Bone marrow (tissue), 2 donors: ENCODE measurements at places on chromosomes 1 and 21.

DNA sequence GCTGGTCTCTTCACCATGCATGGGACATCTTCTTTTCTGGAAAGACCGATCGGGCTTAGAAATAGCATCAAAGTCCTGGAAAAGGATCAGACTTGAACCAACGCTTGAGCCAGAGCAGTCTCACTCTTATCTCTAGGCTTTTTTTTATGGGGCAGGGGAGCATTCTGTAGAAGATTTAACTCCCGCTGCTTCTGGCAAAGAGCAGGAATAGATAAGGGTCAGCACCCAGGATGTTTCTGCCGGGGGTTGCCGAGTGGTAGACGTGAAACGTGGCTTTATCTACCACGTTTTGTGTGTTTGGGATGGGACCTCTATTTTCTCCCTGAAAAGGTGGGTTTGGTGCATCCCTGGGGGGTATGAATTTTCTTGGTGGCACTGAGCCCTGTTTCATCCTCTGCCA, 18.8 kb downstream of the SPSB1 start:
- no peak for DNase-seq

- no peak for DNase-seq
These were observed 990 bp downstream of the VWA5B1 start for GRCh38 chr1:20291645-20292084.

GRCh38 chr1:183932412-183932811, 105.1 kb downstream of the COLGALT2 start:
- DNase-seq = no peak

- no peak for DNase-seq
These were observed 81.6 kb upstream of the IRF2BP2 start for GRCh38 chr1:234691567-234691966.

DNA sequence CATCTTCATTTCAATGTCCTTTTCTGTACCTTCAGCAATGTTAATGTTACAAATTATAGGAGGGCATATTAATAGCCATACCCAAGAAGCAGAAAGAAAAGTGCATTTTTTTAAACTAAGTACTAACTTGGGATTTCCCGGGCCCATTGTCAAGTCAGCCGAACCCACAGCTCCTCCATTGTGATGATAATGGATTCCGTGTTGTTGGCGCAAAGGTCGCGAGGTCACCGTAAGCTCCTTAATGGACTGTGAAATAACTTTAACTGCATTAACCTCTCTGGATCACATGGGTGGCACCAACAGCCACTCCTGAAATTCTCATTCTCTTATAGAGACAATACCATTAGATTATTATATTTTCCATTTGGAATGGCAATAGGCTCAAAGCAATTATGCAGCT, 250.6 kb upstream of the RRP15 start:
- no peak for DNase-seq

DNA sequence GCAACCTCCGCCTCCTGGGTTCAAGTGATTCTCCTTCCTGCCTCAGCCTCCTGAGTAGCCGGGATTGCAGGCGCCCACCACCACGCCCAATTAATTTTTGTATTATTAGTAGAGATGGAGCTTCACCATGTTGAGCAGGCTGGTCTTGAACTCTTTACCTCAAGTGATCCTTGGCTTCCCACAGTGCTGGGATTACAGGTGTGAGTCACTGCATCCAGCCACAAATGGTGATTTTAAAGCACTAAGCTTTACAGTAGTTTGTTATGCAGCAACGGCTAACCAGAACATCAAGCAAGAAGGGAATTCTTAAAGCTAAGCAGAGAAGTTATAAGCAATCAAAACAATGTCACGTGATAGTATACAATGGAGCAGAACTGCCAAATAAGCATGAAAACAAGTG, 65.7 kb downstream of the NVL start:
- no peak for DNase-seq

DNA sequence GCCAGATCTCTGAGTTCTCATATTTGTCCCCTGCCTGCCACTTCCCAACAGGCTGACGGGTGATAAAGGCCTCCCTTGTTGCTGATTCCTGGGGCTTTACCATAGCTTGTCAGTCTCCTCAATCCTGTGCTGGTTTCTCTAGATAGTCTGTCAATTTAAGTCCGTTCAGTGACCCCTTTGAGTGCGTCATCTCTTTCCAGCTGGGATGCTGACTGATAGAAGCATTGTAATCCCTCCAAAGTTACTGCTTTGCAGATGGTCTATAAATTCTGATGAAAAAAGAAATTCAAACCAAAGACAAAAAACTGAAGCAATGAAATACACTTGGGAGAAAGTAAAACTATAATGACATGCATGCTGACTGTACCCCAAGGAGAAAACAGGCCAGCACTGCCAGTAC, 28.3 kb downstream of the RHOU start:
- no peak for DNase-seq

DNA sequence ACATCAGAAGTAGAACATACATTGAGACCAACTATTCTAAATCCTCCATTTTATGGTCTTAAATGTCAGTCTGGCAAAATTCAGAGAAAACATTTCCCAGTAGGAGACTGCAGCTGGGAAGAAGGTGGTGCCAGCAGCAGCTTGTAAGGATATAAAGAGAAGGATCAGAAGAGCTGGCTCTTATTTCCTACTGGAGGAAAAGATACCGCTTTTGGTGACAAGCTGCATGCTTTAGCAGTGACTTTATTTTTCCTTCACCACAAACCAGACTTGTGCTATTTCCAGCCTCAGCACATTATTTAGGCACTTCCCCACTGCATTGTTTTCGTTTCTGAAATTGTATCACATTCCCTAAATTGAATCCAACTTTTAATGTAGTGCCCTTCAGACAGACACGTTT, 28.4 kb downstream of the RNF11 start:
- DNase-seq = no peak
